DMS153 (cell line): ENCODE measurements at places on chromosomes 6 and 20.

DNA sequence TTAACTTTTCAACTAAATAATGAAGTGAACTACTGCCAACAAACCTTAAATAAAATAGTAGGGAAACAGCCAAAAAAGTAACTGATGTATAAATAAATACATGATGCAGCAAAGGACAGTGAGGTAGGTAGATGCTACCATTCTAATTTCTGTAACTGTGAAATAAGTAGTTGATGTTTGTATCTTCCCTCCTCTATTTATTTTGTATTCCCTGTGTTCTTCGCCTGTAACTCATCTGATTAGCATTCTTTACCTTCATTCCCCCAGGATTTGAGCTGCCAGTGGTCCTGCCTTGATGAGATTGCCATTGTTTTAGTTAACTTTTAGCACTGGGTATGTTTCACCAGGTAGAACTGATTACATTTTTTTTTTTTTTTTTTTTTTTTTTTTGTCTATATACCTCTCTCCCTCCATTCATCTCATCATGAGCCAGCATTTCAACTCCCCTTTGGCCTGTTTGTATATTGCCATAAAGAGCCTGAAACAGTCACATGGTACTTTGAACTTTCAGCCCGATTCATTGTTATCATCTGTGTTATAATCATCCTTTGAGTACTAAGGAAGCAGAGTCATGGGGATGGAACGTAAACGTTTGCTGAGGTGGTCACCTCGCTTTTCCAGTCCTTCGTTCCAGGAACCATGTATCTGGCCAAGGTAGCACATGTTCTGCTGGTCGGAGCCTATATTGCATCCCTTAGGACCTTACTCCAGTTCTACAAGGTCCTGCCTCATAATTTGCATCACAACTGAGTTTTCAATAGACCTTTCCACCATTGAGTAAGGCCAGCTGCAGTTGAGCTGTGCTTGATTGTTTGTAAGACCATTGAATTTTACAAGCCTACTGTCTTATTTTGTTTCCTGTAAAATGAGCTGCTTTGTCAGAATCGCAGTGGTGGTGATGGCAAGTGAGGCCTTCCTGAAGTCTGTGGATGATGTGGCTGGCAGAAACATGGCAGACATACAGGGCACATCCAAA lies 107.6 kb downstream of the JAG1 start:
- peak; percentile 87 for DNase-seq

DNA sequence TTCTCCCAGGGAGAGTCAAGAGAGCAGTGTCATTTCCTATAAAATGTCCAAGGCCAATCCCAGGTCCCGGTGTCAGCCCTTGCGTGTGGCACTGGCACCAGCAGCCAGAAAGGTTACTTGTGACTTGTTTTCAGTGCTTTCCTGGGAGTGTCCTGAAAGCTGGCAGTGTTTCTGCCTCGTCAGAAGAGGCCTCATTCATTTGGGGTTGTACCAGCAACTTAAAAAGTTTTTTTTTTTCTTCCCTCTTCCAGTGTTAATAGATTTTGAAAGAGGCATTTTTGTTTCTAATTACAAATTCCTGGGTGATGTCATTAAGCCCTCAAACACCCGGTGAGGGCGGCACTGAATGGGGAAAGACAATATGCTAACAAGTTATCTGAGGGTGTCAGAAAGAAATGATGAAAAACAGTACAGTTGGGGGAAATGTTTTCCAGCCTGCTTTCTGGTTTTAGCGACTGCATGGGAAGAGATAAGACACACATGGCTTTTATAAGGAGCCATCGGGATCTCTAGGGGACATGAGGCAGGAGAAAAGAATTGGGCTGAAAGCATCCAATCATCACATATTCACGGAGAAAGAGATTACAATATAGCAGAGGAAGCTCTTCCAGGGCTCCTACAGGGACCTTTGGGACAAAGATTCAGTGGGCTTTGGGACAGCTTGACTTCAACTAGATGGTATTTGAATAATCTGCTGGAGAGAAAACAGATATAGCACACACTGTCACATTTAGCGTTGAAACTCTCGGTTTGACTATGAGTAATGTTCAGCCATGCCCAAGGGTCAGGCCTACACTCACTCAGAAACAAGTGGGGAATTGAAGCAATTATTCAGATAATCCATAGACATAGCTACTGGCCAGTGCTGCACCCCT lies 153.0 kb downstream of the BCAS1 start:
- DNase-seq = no peak

DNA sequence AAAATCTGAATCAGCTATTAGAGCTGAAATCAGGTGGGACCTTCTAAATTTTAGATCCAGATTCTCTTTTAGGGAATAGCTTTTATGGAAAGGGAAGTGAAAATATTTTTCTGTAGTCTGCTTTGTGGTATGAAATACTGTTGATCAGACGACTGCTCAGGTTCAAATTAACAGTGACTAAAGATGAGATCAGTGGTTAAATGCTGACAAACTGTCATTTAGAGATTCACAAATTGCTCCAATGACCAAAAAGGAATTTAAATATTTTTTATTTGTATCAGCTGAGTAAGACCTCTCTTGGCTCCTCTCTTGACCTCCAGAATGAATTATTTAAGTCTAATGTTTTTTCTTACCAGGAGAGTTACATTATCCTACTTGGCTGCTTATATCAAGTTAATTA lies 77.3 kb downstream of the KCNQ5 start:
- no peak for DNase-seq

DNA sequence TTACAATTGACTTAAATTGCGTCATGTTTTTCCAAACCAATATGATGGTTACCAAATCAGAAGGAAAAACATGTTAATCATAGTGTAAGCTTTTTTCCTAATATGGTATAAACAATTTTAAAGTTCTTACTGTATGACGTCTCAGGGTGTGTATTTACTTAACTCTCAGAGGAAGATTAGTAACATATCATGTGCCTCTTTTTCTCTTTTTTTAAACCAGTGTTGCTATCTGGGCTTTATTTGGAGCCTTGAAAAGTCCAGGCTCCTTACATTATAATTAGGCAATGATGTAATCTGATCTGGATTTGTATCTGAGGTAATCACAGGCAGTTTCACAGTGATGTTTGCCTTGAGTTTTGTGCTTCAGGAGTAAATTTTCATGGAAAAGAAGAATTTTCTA lies 20.4 kb upstream of the RAB23 start:
- DNase-seq = no peak

GRCh38 chr20:19976595-19977372 lies 40.4 kb upstream of the NAA20 start:
- DNase-seq = no peak

GRCh38 chr6:154613137-154613676 lies 102.7 kb upstream of the CNKSR3 start:
- DNase-seq = peak; percentile 26
